ENCODE measurements at places on chromosomes 7 and 10.

DNA sequence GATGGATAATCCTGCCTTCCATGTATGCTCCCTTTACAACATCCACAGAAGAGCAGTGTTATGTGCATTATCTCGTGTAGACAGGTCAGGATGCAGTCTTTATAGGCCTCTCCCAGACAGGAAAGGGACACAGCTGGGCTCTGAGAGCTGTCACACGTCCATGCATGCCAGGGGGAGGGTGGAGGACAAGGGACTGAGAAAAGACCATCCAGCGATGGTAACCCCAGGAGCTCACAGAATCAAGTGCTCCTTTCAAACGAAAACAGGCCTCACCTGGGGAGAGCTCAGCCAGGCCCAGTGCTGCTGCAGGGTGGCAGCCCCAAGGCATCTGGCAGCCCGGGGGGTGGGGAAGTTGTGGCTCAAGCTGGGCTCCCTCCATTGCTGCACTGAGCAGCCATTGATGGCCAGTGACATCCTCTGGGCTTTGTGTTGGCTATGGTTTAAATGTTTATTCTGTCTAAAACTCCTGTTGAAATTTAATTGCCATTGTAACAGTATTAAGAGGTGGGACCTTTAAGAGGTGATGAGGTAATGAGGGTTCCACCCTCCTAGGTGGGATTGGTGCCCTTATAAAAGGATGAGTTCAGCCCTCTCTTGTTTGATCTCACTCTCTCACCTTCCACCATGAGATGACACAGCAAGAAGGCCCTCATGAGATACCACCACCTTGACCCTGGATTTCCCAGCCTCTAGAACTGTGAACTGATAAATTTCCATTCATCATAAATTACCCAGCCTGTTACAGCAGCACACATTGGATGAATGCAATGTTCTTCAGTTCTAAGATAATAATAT, 15.7 kb downstream of the JCAD start:
- no peak for DNase-seq

- DNase-seq = no peak
These were observed 17.3 kb downstream of the ZNF775 start for GRCh38 chr7:150396426-150396825.

DNA sequence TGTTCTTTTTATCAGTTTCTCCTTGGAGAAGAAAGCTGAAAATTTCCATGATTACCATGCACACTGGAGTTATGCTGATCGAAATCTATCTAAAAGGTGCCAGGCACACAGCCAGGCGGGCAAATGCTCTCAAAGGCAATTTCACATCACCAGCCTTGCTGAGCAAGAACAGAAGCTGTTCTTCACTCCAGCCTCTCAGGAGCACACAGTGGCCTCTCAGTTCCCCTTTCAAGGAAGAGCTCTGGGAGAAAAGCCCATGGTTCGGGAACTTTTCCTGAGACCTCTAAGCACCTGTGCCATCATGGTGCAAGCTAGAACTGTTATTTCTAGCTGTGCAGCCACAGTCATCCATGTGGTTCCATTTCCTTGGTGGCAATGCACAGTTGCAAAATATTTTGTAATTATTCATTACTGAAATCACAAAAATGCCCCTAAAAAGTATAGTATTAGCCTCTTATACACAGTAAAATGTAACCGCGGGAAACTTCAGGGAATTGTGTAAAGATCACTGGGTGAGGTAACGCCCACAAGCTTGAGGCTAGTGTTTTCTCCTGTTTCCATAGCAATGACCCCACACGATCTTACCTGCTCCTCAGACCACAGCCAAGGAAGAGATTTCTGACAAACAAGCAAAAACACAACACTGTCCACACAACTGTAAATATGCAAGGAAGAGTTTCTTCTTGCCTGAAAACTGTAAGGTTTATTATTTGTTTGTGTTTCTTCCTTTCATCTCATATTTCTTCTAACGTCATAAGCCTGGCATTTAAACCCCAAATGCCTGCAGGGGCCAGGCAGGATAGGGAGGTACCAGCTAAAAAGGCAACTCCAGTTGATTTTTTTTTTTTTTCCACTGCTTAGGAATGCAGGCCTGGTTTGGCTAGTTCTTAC, 121.2 kb downstream of the FAM107B start:
- no peak for DNase-seq

- DNase-seq = no peak
These were observed 340.1 kb downstream of the PHF14 start for GRCh38 chr7:11313801-11314200.

DNA sequence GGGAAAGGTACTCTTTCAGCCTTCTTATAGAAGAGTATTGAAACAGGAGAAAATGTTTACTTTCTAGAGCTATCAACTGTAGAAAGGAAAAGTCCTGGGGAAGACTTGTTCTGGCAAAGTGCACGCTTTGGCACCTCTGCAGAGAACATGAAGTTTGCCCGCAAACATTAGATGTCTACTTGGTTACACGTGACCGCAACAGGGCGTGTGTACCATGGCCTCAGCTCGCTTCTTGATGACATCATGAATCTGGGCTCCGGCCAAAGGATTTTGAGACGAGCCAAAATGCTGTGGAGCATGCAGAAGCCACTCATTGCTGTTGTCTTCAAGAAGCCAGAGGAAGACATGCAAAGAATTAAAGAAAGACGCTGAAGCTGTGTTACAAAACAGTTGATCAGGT, 8.6 kb upstream of the TAS2R60 start:
- no peak for DNase-seq

DNA sequence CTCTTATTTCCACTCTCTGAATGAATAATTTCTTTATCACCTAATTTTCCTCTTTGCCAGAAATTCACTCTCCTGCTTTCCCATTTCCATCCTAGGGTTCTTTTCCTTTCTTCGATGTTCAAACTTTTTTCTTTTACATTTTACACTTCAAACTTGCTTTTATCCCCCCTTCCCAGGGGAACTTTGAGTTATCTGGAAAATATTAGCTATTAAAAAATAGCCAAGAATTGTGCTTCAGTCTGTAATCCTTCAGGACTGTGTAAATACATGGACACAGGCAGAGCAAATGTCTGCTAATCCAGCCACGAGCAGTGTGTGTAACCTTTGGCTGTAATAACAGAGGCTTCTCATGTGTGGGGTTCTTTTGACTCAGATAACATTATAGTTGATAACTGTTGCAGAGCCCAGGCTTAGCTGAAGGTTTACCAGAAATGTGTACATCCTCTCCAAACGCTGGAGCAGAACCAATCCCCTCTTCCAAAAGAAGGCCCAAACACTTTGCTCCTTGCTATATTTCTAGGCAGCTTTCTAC, 4.6 kb downstream of the ASB4 start:
- DNase-seq = no peak

All from stimulated activated CD4-positive, alpha-beta T cell treated with anti-CD3 and anti-CD28 coated beads, TNF-alpha, amount 100 ng/mL, for 1 hour (primary cell).